MV-4-11 (cell line): ENCODE measurements at places on chromosomes 2 and 18.

DNA sequence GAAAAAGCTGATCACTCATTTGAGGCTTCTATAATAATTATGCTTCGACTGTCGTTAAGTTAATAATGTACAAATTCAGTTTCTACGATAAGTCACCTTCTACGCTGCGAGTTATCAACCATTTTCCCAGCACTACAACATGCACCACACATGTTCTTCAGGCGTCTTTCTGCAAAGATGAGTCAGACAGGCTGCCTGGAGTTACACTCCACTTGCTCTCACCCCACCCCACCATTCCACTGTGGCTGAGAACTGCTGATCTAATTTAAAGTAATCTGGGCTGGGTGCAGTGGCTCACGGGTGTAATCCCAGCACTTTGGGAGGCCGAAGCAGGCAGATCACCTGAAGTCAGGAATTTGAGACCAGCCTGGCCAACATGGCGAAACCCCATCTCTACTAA, 218.6 kb downstream of the DYM start:
- DNase-seq: no peak

- DNase-seq: no peak
Observed at GRCh38 chr18:56267334-56267733, 371.1 kb downstream of the TXNL1 start.

DNA sequence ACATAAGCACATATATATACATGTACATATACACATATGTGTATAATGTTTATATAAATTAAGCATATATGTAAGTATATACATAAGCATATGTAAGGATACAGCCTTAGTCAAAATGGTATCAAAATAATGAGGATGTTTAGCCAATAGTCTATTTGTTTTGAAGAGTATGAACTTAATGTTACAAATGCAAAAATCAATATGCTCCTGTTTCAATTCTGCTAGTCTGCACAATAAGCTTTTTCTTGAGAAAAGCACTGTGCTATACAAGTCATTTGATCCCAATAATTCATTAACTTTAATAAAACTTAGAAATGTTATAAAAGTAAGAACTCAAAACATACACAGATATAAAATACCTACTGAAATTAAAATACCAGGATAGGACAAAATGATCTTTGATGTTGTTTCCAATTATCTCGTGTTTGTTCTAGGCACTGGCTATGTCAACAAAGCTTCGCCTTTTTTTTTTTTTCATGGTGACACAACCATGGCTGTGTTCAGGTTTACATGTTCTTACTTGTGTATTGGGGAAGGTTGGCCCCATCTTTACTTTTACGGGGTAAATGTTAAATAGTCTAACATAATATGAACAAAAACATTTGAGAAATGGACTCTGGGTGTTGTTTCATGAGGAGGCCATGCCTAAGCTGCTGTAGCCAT, 271.1 kb upstream of the CDH19 start:
- no peak for DNase-seq

GRCh38 chr2:205197468-205198139, 484.7 kb upstream of the NRP2 start:
- no peak for DNase-seq

DNA sequence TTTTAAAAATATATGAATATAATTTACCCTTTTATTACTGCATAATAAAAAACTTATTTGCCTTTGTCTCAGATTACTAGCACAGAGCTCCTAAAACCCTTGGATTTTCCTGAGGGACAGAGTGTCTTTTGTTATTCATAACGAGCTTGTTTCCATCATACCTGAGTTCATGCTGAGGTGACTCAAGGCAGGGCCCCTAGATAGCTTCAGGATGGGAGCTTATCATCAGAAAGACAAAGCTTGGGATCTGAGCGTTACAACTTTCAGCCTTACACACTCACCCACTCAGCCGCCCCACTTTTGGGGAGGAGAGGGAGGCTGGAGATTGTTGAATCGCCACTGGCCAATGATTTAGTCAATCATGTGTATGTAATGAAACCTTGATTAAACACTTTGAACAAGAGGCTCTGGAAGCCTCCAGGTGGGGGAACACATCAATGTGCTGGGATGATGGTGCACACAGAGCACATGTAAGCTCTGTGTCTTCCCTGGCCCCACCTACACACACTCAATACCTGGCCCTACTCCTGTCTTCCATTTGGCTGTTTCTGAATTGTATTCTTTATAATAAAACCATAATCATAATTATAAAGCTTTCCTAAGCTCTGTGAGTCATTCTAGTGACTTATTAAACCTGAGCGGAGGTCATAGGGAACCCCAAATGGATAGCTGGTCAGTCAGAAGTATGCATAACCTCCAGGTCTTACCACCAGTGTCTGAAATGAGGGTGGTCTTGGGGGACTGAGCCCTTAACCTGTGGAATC, 28.5 kb upstream of the DNAH7 start:
- DNase-seq: no peak

DNA sequence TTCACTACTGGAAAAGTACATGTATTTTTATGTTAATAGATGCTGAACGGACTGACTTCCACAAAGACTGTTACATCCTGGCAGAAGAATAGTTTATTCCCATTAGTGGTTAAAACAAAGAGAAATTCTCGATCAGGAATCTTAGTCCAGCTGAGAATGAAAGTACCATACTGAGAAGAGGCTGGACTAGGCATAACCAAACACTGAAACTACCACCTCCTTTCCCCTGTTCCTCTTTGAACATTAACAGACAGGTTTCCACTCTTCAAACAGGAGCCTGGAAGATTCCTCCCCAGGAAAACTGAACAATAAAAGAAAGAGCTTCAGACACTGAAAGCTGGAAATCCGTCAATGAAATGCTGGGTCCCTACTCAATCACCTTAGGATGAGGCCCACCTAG, 25.8 kb downstream of the LDAH start:
- DNase-seq: no peak
